ENCODE measurements at places on chromosomes 12 and 14.

DNA sequence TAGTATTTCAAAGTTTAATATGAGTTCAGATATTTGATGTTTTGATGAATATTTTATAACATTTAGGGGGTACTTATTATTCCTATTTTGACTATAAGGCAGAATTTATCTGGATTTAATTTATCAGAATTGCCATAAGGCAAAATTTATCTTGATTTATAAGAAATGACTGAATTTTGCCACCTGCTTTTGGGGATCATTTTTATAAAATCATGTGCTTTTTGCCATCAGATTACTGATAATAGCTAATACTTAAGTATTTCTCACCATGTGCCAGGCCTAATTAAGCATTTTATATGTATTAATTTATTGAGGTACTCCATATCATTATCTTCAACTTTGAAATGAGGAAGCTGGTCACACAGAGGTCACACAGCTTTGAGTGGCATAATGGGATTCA lies 423.7 kb downstream of the PRKD1 start:
- no peak for DNase-seq

- no peak for DNase-seq
Observed at GRCh38 chr12:110725267-110725666, 17.4 kb downstream of the PPP1CC start.

GRCh38 chr12:33184161-33184560 lies 255.5 kb downstream of the SYT10 start:
- no peak for DNase-seq

- DNase-seq, result no peak
Observed at GRCh38 chr14:106490442-106490841, 964.1 kb downstream of the TMEM121 start.

DNA sequence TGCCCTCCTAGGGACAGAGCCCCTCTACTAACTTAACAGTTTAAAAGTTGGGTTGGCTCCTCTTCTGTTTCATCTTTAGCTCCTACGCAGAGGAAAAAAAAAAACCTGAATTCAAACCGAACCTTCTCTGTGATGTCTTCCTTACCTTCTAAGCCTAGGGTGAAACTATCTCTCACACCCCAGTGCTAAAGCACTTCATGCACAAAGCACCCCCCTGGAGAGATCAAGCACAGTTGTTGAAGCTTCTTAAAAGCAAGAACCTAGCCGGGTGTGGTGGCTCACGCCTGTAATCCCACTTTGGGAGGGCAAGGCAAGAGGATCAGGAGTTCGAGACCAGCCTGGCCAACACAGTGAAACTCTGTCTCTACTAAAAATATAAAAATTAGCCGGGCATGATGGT lies 37.6 kb downstream of the CORO1C start:
- no peak for DNase-seq

- no peak for DNase-seq
Observed at GRCh38 chr12:120735181-120735580, 9.6 kb downstream of the ACADS start.

GRCh38 chr12:116813271-116814041 lies 67.8 kb downstream of the HRK start:
- DNase-seq, result no peak

DNA sequence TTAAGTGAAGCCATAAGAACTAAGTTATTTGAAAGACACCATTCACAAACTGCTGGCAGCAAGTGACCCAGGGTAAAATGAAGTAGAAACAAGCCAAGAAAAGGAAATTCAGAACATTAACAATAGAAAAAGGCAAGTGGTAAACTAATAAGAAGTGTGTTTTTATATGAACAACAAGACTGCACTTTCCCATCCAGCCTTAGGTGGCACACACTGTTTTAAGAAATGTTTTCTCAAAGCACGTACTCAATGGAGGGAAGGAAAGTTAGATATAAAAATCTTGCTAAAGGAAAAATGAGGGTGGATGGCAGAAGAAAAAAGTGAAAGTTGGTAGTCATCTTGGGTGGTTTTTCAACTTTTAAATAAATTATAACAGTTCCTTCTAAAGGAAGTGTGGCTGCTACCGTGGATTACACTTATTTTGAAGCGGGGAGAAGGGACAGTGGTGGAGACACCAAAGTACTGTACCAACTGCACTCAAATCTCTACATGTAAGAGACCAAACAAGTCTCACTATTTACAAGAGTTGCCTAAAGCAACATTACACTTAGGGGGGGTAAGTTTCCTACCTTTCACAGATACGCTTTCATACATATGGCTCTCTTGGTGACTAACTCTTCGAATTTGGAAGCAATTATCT lies 58.8 kb downstream of the SEL1L start:
- DNase-seq, result no peak

DNA sequence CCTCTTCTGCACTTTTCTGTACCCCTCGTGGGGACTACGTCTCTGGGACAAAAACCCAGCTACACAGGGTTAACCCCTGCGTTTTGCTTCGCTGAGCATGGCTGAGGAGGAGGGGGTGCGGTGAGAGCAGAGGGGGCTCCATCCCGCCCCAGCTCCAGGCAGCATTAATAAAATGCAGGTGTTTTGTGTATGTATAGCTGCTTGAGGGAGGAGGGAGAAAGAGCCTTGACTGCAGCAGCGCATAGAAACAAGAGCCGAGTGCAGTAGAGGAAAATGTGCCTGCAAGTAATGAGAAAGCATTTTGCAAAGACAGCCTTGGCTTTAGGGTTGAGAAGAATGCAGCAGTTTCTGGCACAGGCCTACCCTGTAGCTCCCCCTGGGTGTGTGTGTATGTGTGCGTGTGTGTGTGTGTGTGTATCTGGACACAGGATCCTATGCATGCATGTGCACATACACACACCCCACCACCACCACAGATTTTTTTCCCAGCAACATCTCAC lies 103.9 kb downstream of the ZFP36L1 start:
- no peak for DNase-seq

- DNase-seq, result no peak
Observed at GRCh38 chr12:105783983-105784947, 354.5 kb downstream of the NUAK1 start.

GRCh38 chr12:132190012-132190755 lies 45.9 kb downstream of the NOC4L start:
- DNase-seq, result no peak

All from activated CD4-positive, alpha-beta T cell treated with anti-CD3 and anti-CD28 coated beads, Interleukin-2, amount 50 U/mL, for 1 hour (primary cell).